CD4-positive, alpha-beta T cell (primary cell): ENCODE measurements at places on chromosomes 2 and 18.

- no peak overlapping the region for H3K27ac ChIP-seq
- H3K27me3 ChIP-seq: no peaks in the 10 kb centered on the region
- H3K36me3 ChIP-seq: no peaks in the 10 kb centered on the region
Measured at GRCh38 chr2:86001326-86001725, 104.4 kb downstream of the POLR1A start.

DNA sequence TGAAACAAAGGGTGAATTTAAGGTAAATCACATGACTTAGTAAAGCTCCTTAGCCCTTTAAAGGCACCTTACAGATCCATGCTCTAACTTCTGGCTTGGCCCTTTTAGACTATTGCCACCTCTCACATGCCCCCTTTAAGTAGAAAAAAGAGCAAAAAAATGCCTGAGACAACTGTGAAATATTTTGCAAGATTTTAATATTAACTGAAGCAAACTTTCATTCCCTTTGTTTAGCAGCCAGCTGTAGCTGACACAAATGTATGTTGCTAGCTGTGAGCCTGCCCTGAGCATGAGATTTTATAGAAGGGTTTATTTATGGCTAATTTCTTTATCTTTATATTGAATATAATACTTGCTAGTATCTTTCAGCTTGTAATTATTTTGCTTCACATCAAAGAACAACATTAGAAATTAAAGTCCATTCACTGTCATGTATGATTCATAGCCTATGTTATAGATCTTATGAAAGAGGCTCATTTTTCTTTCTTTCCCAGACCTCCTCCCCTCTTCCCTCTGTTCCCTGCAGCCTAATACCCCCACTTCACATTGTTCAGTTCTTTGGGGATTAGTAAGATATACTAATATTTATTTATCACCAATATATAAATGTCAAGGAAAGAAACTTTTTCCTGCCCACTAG, 637.2 kb upstream of the ZEB2 start:
- H3K27me3 ChIP-seq: no peaks in the 10 kb centered on the region
- no peaks in the 10 kb centered on the region for H3K4me1 ChIP-seq
- DNase-seq: no peak

DNA sequence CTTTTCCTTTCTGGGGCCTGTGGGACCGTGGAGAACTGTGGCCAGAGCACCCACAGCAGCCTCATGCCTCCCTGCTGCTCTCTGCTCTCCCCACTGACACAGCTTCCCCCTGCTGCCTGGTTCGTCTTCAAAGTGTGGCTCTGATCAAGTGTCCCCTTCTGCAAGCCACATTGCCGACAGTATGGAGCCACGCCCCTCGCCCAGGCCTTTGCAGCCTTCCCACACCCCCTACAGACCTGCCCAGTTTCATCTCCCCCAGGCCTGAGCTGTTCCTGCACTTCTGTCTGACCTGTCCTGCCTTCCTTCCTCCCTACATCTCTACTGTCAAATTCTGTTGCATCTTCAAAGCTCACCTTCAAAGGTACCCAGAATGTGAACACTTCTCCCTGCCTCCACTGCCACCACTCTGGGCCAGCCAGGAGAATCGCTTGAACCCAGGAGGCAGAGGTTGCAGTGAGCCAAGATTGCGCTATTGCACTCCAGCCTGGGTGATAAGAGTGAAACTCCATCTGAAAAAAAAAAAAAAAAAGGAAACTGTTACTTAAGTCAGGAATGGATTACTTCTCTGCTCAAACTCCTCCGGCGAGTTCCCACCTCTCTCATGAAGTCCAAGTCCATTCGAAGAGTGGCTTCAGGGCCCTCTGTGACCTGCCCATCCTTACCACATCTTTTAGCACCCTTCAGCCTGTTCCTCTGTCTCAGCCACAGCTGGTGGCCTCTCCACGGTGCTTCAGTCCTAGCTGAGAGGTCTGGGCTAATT, 29.0 kb upstream of the CATIP start:
- no peak overlapping the region for H3K27ac ChIP-seq
- no peak overlapping the region for H3K4me3 ChIP-seq
- no peaks in the 10 kb centered on the region for H3K27me3 ChIP-seq
- no peak for DNase-seq
- peaks cover 39% of the 10 kb centered on the region for H3K4me1 ChIP-seq

GRCh38 chr2:164599954-164600589, 21.2 kb downstream of the GRB14 start:
- H3K27me3 ChIP-seq: no peaks in the 10 kb centered on the region
- no peaks in the 10 kb centered on the region for H3K4me1 ChIP-seq
- H3K27ac ChIP-seq: no peak overlapping the region
- no peaks in the 10 kb centered on the region for H3K36me3 ChIP-seq

DNA sequence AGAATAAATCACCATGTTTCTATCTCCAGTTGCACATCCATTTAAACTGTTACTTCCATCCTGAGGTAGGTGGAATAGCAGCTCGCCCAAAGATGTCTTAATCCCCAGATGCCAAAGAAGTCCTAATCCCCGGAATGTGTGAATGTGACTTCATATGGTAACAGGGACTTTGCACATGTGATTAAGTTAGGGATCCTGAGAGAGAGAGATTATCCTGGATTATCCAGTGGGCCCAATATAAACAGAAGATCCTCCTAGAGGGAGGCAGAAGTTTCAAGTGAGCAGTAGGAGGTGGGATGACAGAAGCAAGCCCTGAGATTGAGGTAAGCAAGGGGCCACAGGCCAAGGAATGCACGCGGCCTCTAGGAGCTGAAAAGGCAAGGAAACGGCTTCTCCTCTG, 19.8 kb downstream of the CREG2 start:
- no peak overlapping the region for H3K27ac ChIP-seq
- H3K36me3 ChIP-seq: no peaks in the 10 kb centered on the region
- peaks cover 3% of the 10 kb centered on the region for H3K4me1 ChIP-seq
- no peaks in the 10 kb centered on the region for H3K27me3 ChIP-seq

GRCh38 chr2:98212092-98213000, 125.4 kb downstream of the VWA3B start:
- no peaks in the 10 kb centered on the region for H3K4me1 ChIP-seq
- H3K27ac ChIP-seq: no peak overlapping the region
- no peak overlapping the region for H3K4me3 ChIP-seq
- no peaks in the 10 kb centered on the region for H3K27me3 ChIP-seq

DNA sequence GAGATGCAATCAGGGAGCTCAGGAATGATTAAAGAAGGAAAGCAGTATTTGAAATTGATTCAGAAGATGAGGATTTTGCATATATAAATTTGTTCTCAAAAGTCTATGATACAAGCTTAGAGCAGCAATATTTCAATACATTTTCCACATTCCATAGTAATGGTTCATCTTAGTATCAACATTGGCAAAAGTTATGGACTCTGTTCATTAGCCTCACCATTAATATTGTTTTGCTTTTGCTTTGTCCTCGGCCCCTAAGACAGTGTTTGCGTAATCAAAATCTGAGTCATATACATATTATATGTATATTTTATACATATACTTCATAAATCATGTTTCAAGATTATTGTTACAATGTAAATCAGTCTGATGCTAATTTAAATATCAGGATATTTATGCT, 176.6 kb downstream of the CNTNAP5 start:
- H3K4me3 ChIP-seq: no peak overlapping the region
- DNase-seq: no peak
- no peak overlapping the region for H3K27ac ChIP-seq
- no peaks in the 10 kb centered on the region for H3K27me3 ChIP-seq
- H3K36me3 ChIP-seq: no peaks in the 10 kb centered on the region
